ENCODE measurements at places on chromosomes 3 and 15.

DNA sequence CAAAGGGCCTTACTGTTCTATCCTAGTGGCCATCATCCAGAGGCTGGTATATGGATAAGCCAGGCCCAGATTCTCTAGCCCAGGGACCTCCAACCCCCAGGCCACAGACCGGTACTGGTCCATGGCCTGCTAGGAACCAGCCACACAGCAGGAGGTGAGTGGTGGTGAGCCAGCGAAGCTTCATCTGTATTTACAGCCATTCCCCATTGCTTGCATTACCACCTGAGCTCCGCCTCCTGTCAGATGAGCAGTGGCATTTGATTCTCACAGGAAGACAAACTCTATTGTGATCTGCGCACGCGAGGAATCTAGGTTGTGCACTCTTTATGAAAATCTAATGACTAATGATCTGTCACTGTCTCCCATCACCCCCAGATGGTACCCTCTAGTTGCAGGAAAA is 30.1 kb upstream of the TPM1 start:
- no peak for DNase-seq

DNA sequence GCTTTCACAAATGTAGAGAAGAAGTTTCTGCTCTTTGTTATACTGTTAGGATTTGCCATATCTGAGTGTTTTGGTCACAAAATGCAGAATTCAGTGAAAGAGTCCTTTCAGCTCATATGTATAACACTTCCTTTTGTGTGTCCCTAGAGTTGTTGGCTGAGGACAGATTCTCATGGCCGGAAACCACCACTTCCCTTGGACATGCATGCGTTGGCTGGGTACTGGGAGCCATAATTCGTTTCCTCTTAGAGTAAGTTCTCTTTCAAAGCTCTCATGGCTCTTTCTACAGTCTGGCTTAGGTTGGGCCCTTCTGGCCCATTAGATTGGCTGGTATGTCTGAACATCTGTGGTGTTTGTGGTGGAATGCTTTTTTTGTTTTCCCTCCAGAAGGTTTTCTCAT is 298.5 kb downstream of the DIPK2A start:
- DNase-seq, result no peak

DNA sequence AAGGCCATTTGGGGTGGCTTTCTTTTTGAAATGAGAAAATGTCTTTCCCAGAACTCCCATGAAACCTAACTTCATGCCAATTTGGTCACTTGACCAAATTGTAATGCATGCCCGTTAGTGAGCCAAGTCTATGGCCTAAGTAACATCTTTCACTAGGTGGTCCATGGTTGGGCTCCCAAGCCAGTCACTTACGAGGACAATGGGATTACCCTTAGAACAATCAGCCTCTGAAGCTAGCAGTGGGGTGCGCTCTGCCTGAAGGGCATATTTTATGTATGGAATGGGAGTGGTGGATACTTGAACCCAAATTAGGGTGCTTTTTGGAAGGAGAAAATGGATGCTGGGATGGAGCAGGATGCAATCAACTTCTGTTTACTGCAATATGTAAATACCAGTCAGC is 127.4 kb upstream of the GOLIM4 start:
- no peak for DNase-seq

- DNase-seq, result no peak
Measured at GRCh38 chr3:96264701-96265100, 549.7 kb upstream of the EPHA6 start.

- no peak for DNase-seq
Measured at GRCh38 chr15:75561888-75562287, 17.2 kb downstream of the PTPN9 start.

GRCh38 chr3:171649267-171649666 is 161.0 kb downstream of the PLD1 start:
- no peak for DNase-seq

- no peak for DNase-seq
Measured at GRCh38 chr15:87793725-87794124, 462.8 kb downstream of the NTRK3 start.

DNA sequence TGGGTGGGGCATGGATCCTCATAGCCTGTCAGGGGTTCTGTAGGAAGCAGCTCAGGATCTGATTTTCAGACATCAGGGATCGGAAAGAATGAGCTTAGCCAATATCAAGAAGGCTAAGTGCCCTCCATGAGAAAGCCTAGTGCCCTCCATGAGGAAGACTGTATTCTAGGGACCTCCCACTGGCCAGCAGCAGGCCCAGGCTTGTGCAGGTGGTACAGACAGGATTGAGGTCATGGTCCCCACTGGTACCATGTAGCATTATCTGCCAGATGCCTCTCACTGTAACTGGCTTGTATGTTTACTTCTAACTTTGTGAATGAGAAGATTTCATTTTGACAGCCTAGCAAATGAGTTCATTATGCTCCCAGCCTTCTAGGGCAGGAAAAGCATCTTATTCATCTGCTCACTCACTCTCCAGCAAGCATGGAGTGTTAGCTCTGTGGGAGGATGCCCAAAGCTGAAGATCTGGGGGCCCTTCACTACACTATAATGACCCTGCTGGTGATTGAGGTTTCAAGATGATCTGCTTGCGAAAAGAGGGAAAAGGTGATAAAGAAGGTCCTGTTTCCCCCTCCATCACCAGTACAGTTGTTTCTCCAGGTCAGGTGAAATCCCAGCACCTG is 7.5 kb downstream of the EPHB1 start:
- no peak for DNase-seq

DNA sequence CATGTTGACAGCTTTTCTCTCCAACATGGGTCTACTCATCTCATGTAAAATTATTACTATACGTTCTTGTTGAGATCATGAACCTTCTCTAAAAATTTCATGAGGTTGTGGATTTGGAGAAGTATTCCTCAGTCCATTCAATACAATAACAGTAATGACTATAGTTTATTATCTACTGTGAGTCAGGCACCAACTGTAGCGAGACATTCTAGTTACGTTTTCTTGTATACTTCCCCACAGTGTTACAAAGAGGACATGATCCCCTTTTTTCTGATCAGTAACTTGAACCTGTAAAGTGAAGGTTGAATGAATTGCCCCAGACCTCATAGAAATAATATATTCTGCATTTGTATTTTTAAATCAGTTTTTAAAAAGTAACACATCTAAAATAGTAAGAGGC is 76.4 kb downstream of the AKAP13 start:
- no peak for DNase-seq

DNA sequence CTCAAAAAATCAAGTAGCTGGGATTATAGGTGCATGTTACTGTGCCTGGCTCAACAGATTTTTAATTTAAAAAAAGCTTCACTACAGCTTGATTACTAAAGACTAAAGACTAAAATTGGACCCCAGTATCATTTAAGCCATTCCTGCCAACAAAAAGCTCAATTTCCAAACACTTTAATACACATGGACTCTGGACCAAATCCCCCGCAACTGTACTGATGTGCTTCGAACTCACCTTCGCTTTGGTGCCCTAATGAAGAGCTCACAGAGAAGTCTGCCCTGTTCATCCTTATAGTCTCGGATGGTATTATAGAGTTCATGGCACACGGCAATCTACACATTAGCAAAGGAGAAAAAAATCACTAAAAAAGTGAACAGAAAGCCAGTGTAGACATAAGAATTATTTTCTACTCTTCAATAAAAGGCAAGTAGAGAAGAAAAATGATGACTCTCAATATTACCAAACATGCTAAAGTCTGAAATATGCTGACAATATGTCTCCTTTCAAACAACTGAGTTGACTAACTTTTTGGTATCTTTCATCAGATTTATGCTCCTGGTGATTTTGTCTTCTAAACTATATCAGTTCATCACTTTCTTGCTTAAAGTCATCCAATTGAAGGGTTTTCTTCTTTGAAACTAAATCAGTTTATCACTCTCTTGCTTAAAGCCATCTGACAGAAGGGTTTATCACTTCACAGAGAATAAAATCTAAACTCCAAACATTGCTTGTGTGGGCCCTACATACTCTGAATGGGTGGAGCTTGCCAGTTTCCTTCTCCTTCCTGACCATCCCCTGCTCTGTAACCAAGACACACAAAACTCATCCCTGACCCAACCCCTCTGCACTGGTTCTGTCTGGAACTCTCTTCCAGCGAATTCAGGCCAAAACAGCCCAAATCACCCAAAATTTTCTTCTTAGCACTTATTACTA is 7.2 kb downstream of the PBRM1 start:
- DNase-seq, result no peak

DNA sequence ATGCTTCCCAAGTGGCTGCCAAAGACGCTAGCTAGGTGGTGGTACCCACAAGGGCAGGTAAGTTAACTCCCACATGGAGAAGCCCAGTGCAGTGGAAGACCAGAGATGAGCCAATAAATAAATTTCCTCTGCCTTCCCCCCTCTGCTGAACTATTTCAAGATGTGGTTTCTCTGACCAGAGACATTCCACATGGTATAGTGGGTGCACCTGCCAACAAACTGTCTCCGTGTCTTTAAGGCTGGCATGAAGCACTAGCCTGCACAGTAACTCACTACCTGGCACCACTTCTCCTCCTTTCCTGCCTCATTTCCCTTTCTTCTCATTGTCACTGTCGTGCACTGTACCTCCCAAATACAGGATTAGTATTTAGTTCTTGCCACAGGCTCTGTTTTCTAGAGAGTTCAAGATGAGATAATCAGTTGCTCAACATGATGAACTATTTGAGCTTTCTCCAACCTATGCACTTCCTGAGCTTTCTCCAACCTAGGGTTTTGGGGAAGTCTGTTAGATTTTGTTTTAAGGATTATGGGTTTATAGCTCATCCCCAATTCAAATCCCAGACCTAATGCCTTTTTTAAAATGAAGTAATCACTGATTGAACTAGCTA is 8.4 kb upstream of the CRTAP start:
- DNase-seq, result no peak

DNA sequence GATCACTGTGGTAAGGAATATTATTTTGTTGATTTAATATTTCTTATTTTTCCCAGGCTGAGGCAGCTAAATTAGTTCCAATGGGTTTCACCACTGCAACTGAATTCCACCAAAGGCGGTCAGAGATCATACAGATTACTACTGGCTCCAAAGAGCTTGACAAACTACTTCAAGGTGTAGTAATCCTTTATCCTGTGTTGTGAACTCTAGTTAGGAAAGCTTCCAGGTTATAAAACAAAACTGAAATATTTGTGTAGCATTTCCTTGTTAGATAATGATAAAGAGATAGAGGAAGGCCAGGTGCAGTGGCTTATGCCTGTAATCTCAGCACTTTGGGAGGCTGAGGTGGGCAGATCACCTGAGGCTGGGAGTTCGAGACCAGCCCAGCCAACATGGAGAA is 11.1 kb downstream of the RAD51 start:
- no peak for DNase-seq

DNA sequence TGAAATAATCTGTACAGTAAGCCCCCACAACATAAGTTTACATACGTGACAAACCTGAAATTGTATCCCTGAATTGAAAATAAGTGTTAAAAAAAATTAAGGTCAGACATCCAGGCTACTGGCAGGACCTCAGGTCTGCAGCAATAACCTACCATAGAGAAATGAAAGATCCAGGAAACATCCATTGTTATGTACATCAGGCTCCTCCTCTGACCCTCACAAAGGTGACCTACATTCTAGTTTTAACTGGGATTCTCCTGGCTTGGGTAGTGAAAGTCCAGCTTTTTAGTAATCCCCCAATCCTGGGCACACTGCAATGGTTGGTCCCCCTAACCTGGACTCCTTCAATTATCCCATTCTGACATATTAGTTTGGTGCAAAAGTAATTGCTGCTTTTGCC is 749.6 kb upstream of the LMCD1 start:
- no peak for DNase-seq

GRCh38 chr15:36414670-36415069 is 164.8 kb upstream of the CDIN1 start:
- no peak for DNase-seq

GRCh38 chr15:63210151-63211091 is 21.0 kb downstream of the RAB8B start:
- no peak for DNase-seq

- no peak for DNase-seq
Measured at GRCh38 chr3:40310705-40311104, 1.2 kb downstream of the EIF1B start.

DNA sequence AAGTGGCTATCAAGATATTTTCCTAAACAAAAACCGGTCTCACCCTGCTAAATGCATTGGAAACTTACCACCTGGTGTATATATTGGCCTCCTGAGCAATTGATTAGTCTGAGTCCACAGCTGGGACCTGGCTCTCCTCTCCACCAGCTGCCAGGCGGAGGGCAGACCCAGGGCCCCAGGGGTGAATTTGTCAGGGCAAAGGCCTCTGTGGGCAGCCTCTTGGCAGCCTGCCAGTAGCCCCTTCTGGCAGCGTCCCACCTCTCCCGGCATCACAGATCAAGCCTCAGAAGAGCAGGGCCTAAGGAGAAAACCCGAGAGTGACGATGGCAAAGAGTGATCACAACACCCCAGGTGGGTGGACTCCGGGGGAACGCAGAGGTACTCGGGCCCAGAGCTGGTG is 43.0 kb upstream of the IDH2 start:
- DNase-seq, result no peak

GRCh38 chr3:45232521-45232920 is 6.4 kb upstream of the TMEM158 start:
- DNase-seq, result no peak

DNA sequence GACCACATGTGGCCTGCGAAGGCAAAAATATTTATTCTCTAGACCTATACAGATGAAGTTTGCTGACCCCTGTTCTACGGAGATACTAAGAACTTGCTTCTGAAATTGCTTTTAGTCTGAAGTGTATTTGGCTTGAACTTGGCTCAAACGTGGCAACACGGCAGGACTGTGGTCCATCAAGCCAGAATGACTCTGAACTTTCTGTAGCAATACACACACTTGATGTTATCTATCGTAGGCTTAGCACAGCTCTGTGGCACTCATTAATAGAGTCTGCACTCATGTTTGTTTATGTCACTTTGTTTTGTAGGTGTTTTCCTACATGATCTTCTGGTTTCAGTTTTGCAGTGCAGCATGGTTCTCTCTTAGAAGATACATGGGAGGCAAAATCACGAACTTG is 298.1 kb downstream of the ADAMTS17 start:
- DNase-seq, result no peak

GRCh38 chr3:40780925-40781406 is 256.2 kb downstream of the ZNF621 start:
- DNase-seq, result no peak

DNA sequence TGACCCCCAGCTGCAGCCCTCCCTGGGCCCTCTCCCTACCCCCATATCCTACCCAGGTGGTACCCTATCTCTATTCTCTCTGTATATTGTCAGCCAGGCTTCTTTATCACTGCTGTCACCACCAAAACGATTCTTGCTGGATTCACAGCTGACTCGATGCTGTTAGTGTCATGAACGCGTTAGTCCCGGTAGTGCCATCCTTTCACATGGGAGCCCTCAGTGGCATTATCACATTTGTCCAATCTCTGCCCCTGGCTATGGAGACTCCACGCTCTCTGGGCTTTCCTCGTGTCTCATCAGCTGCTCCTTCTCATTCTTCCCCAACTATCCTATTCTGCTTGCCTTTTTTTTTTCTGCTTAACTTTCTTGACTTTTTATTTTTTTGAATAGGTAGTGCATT is 7.0 kb downstream of the SCAMP5 start:
- DNase-seq, result no peak

DNA sequence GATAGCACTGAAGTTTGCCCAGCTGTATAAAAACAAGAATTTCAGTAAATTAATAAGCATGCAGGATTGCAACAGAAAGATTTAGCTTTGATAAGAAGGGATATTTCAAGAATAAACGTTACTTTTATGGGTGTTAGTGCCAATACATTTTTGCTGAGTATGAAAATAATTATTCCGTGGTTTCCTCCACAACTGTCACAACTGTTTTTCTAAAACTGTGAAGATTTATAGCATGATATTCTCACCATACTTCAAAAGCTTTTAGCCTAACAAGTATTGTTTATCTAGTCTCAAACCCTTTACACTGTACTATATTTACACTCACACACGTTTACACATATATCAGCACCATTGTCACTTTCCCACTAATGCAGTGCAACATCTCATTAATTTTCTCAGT is 200.5 kb downstream of the TPRG1 start:
- no peak for DNase-seq
